GOT3 (cell line): ENCODE measurements at places on chromosomes 7 and 10.

- DNase-seq, result no peak
Measured at GRCh38 chr7:19463581-19463980, 245.3 kb downstream of the POLR1F start.

DNA sequence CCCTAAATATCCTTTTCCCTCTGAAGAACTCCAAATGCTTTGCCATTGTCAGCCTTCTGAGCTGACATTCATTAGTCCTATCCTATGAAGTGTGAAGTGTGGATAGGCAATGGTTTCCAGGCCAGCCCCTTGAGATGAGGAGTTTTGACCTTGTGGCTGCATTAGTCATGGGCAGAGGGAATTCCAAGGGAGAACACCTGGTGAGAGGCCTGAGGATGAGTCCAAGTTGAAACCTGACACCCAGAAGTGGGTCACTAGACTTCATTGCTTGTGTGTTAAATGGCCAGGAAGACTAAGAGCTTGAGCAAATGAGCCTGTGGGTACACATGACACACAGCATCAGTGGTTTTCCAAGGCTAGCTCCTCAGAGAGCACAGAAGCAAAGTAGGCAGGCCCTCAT is 260.8 kb downstream of the SKAP2 start:
- DNase-seq, result no peak

- DNase-seq, result no peak
Measured at GRCh38 chr7:3412871-3413270, 111.8 kb downstream of the SDK1 start.

- DNase-seq, result no peak
Measured at GRCh38 chr7:15795393-15795792, 108.9 kb upstream of the MEOX2 start.

DNA sequence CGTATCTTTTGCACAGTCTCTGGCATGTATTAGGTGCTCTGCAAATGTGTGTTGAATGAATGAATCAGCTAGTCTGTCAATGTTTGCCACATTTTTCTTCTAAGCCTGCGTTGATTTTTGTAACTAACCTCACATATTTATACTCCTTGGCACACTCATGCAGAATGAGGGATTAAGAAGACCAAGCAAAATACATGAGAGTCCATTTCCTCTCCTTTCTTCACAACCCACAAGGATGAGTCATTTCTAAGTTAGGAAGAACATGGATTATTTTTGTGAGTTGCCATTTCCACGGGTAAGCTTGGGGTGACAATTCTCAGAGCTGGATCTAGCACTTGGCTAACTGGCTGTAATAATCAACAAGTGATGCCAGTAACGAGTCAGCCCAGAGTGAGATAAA is 158.8 kb downstream of the TWIST1 start:
- no peak for DNase-seq

- no peak for DNase-seq
Measured at GRCh38 chr10:24912215-24912614, 40.2 kb downstream of the PRTFDC1 start.

DNA sequence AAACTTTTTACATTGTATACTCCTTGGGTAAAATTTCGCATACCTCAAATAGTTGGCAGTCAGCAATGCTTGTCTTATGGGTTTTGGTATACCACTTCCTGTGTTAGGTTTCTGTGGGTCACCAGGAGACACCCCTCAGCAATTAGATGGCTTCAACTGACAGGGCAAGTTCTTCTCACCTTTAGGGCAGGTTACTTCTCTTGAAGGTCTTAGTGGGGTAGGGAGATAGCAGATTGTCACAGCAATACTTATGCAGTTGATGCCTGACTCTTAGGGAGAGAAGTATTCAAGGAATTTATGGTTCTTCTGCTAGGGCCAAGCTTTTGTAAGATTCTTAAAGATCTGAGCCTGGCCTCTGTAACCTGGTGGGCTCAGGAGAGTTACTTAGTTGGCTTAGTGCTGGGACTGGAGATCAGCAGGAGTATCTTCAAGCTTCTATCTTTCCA is 42.9 kb downstream of the MKLN1 start:
- no peak for DNase-seq

GRCh38 chr7:102978284-102978683 is 65.5 kb downstream of the LRRC17 start:
- no peak for DNase-seq

DNA sequence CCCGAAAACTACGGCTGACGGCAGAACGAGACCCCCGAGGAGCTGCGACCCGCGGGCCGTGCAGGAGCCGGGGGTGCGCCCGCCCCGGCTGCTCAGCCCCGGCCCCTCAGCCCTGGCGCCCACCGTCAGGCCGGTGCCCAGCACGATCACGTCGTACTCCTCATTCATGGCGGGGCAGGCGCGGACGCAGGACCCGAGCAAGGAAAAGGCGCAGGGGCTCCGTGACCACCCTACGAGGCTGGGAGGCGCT is 218 bp downstream of the GDI2 start:
- DNase-seq, result no peak

DNA sequence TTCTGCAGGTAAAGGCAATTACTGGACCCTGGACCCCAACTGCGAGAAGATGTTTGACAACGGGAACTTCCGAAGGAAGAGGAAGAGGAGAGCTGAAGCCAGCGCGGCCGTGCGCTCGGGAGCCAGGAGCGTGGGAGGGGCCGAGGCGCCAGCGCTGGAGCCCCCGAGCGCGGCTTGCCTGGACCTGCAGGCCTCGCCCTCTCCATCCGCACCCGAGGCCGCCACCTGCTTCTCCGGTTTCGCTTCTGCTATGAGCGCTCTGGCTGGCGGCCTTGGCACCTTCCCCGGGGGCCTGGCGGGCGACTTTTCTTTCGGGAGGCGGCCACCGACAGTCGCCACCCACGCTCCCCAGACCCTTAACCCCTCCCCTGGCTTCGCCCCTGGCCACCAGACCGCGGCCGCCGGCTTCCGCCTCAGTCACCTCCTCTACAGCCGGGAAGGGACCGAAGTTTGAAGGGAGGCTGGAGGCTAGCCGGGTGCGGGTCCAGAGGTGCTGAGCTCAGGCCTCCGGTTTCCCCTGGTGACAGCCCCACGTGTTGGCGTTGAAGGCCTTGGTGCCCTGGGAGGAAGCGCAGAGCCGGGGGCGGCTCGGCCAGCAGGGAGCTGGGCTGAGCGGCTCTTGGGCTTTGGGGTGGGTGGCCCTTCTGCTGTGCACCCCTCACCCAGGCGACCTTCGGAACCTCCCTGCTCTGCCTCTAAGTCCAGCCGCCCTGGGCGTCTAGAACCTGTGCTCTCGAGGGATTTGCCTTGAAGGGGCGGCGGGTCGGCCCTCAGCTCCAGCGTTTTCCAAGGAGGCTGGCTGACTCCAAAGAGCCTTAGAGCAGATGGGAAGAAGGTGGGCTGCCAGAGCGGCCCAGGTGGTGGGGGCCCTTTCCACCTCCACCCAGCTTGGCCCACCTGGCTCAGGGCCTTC is 1.8 kb downstream of the FOXI2 start:
- DNase-seq, result no peak

GRCh38 chr7:124765401-124766352 is at the start of gene GPR37:
GPR37 (minus strand) TSS chr7:124765792; CDS start chr7:124764976, 816 bp downstream.
- DNase-seq, result no peak

GRCh38 chr10:103504181-103504783 is 10.8 kb downstream of the NEURL1 start:
- no peak for DNase-seq

DNA sequence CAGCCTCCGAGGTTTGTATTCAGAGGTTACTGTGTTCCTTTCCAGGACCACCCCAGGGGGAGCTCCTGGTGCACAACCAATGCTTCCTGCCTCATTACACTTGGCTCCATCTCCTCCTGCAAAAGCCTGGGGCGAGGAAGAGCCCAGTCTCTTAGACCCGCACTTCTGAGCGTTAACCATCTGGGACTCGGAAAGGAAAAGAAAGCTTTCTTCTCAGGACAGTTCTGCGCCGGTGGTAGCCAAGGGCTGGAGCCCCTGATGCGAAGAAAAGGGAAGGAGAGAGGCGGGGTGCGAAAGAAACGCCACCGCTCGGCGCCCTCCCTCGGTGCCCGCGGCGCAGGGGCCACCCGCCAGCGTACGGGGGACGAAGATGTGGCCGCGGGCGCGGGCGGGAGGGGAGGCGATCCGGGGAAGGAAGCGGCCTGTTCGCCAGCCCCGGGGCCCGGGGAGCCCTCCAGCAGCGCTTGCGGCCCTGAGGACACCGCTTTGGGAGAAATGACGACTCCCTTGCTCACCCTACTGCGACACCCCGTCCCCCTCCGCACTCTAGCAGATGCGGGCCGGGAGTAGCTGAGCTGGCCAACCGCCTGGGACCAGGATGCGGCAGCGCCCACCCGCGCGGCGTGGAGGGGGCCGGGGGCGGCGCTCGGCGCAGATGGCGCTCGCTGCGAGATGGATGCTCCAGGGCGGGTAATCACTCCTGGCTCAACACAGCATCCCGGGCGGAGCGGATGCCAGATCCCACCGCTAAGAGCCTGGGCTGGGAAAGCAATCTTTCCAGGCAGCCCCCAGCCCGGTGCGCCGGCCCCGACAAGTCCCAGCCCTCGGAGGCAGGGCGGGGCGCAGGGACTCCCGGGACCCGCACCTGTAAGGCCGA is 1.3 kb downstream of the NRCAM start:
- no peak for DNase-seq

GRCh38 chr10:91022390-91022789 is 101.5 kb upstream of the ANKRD1 start:
- no peak for DNase-seq

DNA sequence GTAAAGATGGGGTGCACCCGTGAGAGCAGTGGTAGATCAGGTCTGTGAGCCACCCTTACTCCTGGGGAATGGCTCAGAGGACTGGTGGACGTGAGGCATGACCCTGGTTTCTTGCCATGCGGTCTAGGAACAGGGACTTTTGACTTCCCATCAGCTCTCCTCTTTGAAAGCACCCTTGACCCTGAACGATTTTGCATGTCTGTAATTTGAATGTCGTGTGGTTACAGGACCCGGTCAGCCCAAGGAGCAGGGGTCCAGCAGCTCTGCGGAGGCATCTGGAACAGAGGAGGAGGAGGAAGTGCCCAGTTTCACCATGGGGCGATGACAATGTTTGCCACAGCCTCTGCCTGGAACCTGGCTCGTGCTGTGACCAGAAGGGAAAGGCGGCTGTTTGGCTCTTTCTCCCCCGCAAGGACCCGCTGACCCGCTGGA is 8.6 kb upstream of the ORAI2 start:
- no peak for DNase-seq

DNA sequence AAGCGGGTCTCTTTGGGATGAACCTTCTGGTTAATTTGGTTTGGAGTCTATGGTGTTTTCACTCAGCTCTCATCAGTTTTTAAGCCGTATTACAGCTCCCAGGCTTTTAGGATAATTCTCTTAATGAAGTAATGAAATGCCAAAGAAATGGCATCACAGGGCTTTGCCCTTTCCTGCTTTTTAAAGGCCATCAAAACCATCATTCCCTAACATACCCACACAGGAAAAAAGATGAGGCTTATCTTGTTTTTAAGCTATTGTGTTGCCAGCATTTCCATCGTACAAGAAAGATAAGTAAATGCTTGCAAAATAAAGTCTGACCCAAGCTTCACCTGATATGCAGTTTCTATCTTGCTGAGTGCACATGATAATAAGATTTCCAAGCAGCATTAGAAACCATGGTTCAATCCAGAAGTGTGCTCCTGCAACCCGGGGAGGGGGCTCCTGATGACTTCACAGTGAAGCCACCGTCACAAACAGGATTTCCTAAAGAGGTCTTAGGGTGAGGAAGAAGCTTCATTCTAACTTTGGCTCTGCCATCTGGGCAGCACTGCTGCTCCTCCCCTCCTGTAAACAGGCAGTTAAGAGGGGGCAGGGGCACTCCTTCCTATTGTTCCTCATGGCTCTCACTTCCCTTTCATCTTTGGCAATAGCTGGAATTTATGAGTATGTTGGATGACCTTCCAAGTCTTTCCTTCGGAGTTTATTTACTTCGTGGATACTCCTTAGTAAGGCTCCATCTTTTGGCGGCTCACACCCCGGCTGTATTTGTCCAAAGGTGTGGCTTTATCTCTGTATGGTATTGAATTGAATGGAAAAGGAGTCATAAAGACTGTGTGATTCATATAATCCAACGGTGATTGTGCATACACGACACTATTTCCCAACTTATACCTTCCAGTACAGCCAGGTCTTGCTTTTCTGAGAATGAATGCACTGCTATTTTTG is 55.2 kb upstream of the FAM133B start:
- DNase-seq, result no peak

- no peak for DNase-seq
Measured at GRCh38 chr7:40595832-40596231, 461.0 kb downstream of the SUGCT start.

DNA sequence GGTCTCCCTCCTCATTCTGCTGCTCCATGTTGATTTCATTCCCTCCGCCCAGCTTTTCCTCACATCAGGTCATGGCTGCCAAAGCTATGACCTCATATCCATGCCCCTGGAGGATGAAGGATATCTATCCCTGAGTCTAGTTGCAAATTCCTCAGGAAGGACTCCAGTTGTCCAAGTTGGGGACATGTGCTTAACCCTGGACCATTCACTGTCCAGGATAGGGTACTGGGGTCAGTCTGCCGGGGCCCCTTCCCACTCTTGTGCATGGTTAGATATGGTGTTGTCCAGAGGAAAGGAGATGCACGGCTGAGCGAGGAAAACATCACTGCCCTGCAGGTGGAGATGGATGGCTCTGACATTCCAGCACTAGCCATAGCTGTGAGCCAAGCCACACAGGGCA is 51.9 kb upstream of the COMTD1 start:
- DNase-seq, result no peak

DNA sequence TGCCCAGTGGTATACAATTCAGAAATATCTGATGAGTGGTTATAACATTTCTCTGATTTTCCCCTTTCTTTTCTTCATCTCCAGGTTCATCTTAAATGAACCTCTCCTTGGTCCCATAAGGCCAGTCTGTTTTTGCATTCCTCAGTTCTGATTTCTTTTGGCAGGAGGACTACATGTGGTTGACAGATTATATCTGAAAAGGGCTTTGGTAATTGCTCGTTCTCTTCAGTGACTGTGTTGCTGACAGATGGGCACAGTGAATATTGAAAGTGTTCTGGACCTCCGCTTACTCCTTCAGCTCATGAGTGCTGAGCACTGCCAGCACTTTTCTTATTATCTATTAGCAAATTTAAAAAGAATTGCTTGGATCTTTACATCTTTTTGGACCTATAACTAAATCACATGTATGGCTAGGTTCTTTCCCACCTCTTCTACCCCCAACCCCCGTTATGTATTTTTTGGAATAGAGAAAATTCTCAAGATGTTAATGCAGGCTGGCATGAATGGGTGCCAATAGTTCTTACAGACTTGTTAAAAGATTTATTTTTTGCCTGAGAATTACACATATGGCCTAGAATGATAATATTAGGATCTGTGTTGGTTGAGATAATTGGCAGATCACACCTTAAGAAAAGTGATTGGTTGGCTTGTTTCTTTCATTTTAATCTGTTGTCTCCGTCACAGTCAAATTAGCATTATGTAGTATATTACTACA is 323.0 kb downstream of the EXOC4 start:
- no peak for DNase-seq

GRCh38 chr7:149171892-149172533 is 23.3 kb upstream of the ZNF282 start:
- no peak for DNase-seq

- DNase-seq, result no peak
Measured at GRCh38 chr10:128064970-128065580, 61.1 kb downstream of the MKI67 start.

GRCh38 chr7:49791088-49791741 is 17.8 kb downstream of the VWC2 start:
- DNase-seq, result no peak

- no peak for DNase-seq
Measured at GRCh38 chr10:3494131-3494837, 290.7 kb downstream of the KLF6 start.

- DNase-seq, result no peak
Measured at GRCh38 chr7:156376317-156376716, 264.3 kb upstream of the RNF32 start.
